ENCODE measurements at places on chromosomes 7 and 10. TPM values are rescaled to one million over a fixed set of nuclear protein-coding genes. Genes with fewer than 3 reads are reported as not detected.

MYO1G gene
- total RNA-seq: 44.4 TPM

RBM20 gene
- total RNA-seq: 0.93 TPM

CH25H gene
- not detected for total RNA-seq

PNLIPRP1 gene
- not detected for total RNA-seq

OR13A1 gene
- total RNA-seq: not detected

PIK3AP1 gene
- 5.2 TPM for total RNA-seq

ACHE gene
- 0.19 TPM for total RNA-seq

UNCX gene
- total RNA-seq: not detected

ICA1 gene
- 0.96 TPM for total RNA-seq

- DNase-seq: no peak
- H3K4me3 ChIP-seq: no peak overlapping the region
- peaks cover 55% of the 10 kb centered on the region for H3K4me1 ChIP-seq
These were observed 142.9 kb upstream of the ITGB1 start for GRCh38 chr10:33100781-33101391.

GRCh38 chr7:7408001-7408770 lies 127.5 kb downstream of the COL28A1 start:
- DNase-seq: no peak
- H3K27me3 ChIP-seq: peaks cover 13% of the 10 kb centered on the region
- peaks cover 10% of the 10 kb centered on the region for H3K4me1 ChIP-seq
- H3K36me3 ChIP-seq: no peaks in the 10 kb centered on the region
- no peak overlapping the region for H3K27ac ChIP-seq

GRCh38 chr10:97332591-97333350 lies 1.8 kb downstream of the FRAT2 start:
- H3K36me3 ChIP-seq: no peaks in the 10 kb centered on the region
- H3K27me3 ChIP-seq: no peaks in the 10 kb centered on the region
- peak overlapping the region; percentile 87 for H3K4me3 ChIP-seq
- H3K27ac ChIP-seq: peak overlapping the region; percentile 97

DNA sequence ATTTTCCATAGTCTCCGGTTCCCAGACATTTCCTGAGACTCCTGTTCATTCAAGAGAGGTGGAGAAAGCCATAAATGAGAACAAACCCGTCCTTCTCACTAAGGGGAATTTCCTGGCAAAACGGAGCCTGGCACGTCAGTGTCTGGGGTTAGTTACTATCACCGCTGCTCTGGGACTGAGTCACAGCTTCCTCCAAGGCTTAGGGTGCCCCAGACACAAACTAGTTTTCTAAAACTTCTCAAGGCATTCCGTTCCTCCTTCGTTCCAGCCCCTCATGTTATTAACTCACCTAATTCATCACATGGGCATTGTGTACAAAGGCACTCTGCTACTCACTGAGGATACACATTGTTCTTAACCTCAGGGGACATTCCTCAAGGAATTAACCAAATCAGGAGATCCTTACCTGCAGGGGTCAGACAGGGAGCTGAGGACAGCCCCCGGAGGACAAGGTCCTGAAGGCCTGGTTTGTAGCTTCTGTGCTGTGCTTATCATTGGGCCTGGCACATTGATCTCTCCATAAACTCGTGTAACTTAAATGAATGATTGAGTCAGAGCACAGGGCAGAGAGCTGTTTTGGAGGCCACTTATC lies 103.0 kb upstream of the KLF6 start:
- H3K27me3 ChIP-seq: peaks cover 1% of the 10 kb centered on the region
- H3K4me1 ChIP-seq: peaks cover 29% of the 10 kb centered on the region
- DNase-seq: no peak
- peak overlapping the region; percentile 60 for H3K4me3 ChIP-seq
- H3K27ac ChIP-seq: no peak overlapping the region

DNA sequence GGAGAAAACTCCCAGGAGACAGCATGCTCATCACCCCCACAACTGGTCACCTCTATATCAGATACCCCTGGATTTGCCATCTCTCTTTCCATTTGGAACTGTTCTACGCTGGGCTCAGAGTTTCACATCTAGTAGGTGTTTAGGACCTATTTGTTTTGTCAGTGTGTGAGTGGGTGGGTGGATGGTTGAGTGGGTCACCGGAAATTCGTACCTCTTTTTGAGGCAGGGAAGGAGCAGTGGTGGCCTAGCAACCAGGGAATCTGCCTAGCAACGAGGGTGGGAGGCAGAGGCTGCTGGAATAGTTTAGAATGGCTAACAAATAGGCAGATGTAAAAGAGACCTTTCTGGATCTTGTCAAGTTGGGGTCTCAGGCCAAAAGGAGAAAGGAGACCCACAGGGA lies 23.2 kb upstream of the SLF2 start:
- H3K4me1 ChIP-seq: no peaks in the 10 kb centered on the region
- no peak for DNase-seq
- H3K27me3 ChIP-seq: peaks cover 33% of the 10 kb centered on the region
- no peak overlapping the region for H3K27ac ChIP-seq
- H3K36me3 ChIP-seq: no peaks in the 10 kb centered on the region
- no peak overlapping the region for H3K4me3 ChIP-seq

DNA sequence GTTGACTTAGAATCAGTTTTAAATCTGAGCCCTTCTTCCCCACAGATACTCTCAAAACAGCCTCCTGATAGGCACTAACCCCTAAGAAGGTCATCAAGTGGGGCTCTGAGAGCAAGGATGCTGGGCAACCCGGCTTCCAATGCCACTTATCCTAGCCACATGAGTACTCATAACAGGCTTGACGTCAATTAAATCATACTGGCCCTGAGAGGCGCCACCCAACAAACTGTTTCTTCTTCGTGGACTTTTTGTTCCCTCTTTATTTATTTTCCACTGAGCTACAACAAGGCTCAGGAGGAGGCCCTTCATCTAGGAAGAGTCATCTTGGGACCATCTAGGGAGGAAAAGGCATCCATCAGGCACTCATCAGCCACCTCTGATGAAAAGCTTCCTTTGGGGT lies 255.9 kb downstream of the KCNMA1 start:
- no peaks in the 10 kb centered on the region for H3K27me3 ChIP-seq
- no peak overlapping the region for H3K27ac ChIP-seq
- H3K4me1 ChIP-seq: peaks cover 31% of the 10 kb centered on the region
- no peak overlapping the region for H3K4me3 ChIP-seq
- no peaks in the 10 kb centered on the region for H3K36me3 ChIP-seq

- no peak for DNase-seq
- H3K4me3 ChIP-seq: no peak overlapping the region
- no peak overlapping the region for H3K27ac ChIP-seq
- peaks cover 8% of the 10 kb centered on the region for H3K36me3 ChIP-seq
- H3K27me3 ChIP-seq: peaks cover 17% of the 10 kb centered on the region
- no peaks in the 10 kb centered on the region for H3K4me1 ChIP-seq
These were observed 20.5 kb upstream of the VWDE start for GRCh38 chr7:12423997-12424745.

DNA sequence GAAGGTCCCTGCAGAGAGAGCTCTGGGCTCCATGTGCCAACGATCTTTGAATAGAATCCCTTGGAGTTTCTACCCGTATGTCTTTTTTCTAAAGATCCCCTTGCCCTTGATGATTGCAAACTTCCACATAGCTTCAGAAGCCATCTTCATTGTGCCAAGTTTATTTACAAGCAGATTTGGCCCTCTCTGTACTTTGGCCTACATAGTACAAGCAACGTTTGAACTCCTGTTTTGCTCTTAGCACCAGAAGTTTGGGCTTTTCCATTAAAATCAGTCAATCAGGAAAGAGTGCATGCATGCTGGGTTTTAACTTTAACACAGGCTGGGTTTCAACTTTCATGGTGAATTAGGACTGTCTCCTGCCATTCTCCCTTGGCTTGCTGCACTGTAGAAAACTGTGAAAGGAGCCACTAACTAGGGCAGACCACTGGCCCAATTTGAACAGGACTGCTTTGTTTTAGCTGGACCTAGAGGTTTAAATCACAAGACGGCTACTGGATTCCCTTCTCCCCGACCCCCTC lies 557.6 kb upstream of the GALNT17 start:
- H3K4me3 ChIP-seq: no peak overlapping the region
- DNase-seq: no peak
- no peaks in the 10 kb centered on the region for H3K27me3 ChIP-seq
- H3K36me3 ChIP-seq: no peaks in the 10 kb centered on the region
- no peaks in the 10 kb centered on the region for H3K4me1 ChIP-seq

DNA sequence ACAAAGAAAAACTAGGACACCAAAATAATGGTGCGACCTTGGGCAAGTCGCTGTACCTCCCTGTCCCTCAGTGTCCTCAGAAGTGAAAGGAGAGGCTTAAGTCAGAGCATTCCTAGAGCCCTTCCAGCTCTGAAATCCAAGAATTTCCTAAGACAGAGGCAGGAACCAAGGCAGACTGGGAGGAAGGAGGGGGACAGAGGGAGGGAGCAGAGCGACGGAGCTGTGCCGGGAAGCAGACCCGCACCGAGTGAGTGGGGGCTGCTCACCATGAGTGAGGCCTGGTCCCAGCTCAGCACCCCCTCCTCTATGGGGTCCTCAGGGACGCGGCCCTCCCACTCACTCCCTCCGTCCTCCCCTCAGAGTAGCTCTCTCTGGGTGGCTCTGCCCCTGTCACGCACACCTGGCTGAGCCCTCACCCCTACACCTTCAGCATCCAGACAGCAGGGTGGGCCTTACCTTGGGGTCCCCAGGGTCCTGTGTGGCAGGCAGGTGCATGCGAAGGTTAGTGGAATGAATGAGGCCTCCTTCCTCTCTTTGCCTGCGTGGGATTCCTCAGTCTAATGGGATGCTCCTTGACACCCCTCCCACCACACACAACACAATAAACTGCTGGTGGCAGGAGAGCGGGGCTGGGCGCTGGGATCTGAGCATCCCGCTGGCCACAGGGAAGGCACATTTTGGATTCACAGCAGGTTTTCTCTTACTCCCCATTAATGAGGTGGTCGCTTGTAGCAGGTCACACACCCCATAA lies 4.6 kb upstream of the SMARCD3 start:
- H3K4me3 ChIP-seq: peak overlapping the region; percentile 72
- DNase-seq: no peak
- H3K36me3 ChIP-seq: no peaks in the 10 kb centered on the region
- no peak overlapping the region for H3K27ac ChIP-seq
- peaks cover 26% of the 10 kb centered on the region for H3K27me3 ChIP-seq

DNA sequence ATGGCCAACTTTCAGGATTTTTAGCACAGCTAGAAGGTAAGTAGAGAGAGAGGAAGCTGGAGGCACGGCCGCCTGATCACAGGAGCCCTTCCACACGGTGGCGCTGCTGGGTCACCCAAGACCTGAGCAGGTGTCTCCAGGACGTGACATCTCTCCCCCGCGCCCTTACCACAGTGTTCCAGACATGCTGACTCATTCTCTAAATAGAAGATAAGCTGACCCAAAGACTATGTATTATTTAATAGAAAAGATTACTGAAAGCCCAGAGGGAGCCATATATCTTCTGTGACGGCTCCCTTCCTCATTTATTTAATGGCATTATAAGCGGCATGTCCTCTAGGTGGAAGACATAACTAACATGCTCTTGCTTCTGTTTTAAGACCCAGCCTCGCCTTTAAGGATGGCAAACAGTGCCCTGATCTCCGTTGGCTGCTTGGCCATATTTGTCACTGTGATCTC lies 26.0 kb upstream of the MALSU1 start:
- peak; percentile 83 for DNase-seq
- H3K4me3 ChIP-seq: peak overlapping the region; percentile 62
- H3K36me3 ChIP-seq: no peaks in the 10 kb centered on the region
- peaks cover 5% of the 10 kb centered on the region for H3K27me3 ChIP-seq
- no peak overlapping the region for H3K27ac ChIP-seq

GRCh38 chr10:50653142-50653541 lies 29.4 kb upstream of the SGMS1 start:
- H3K4me1 ChIP-seq: peaks cover 39% of the 10 kb centered on the region
- peak overlapping the region; percentile 42 for H3K27ac ChIP-seq
- H3K4me3 ChIP-seq: no peak overlapping the region
- no peaks in the 10 kb centered on the region for H3K27me3 ChIP-seq
- no peak for DNase-seq
- no peaks in the 10 kb centered on the region for H3K36me3 ChIP-seq

GRCh38 chr10:86757113-86757972 lies 924 bp downstream of the BMPR1A start:
- no peaks in the 10 kb centered on the region for H3K36me3 ChIP-seq
- peaks cover 35% of the 10 kb centered on the region for H3K27me3 ChIP-seq
- H3K4me1 ChIP-seq: peaks cover 14% of the 10 kb centered on the region

- DNase-seq: no peak
- H3K27ac ChIP-seq: no peak overlapping the region
- no peaks in the 10 kb centered on the region for H3K4me1 ChIP-seq
- H3K27me3 ChIP-seq: no peaks in the 10 kb centered on the region
- H3K36me3 ChIP-seq: no peaks in the 10 kb centered on the region
- H3K4me3 ChIP-seq: no peak overlapping the region
These were observed 82.9 kb downstream of the VIPR2 start for GRCh38 chr7:159061674-159062212.

DNA sequence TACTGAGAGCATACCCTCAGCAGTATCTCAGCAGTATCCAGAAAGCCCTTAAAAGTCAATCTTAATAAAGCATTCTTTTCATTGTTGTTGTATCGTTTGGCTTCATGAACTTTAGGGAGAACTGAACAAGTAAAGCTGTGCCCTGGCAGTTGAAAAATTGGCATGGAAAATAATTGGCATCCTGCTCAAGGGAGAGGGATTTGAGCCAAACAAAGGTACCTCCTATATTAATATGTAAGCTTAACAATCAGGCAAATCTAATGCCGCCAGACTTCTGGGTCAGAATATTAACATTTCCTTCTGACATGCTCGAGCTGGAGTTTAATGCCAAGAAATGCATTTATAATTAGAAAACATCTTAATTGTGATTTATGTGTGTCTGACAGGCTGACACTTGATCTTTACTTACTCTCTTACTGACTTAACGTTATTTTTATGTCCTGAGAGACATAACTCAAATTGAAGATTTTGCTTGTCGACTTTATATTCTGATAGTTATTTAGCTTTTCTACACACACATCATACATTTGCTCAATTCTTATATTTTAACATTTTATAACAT lies 42.1 kb upstream of the PCDH15 start:
- no peak overlapping the region for H3K27ac ChIP-seq
- H3K27me3 ChIP-seq: no peaks in the 10 kb centered on the region
- no peak for DNase-seq
- H3K36me3 ChIP-seq: no peaks in the 10 kb centered on the region

- no peak overlapping the region for H3K4me3 ChIP-seq
- DNase-seq: no peak
- no peaks in the 10 kb centered on the region for H3K4me1 ChIP-seq
These were observed 82.0 kb downstream of the FGFR2 start for GRCh38 chr10:121516093-121516865.

- no peak overlapping the region for H3K4me3 ChIP-seq
- H3K27me3 ChIP-seq: no peaks in the 10 kb centered on the region
- peaks cover 31% of the 10 kb centered on the region for H3K36me3 ChIP-seq
- no peak overlapping the region for H3K27ac ChIP-seq
- DNase-seq: no peak
These were observed 7.2 kb downstream of the ALKBH4 start for GRCh38 chr7:102457352-102457924.

DNA sequence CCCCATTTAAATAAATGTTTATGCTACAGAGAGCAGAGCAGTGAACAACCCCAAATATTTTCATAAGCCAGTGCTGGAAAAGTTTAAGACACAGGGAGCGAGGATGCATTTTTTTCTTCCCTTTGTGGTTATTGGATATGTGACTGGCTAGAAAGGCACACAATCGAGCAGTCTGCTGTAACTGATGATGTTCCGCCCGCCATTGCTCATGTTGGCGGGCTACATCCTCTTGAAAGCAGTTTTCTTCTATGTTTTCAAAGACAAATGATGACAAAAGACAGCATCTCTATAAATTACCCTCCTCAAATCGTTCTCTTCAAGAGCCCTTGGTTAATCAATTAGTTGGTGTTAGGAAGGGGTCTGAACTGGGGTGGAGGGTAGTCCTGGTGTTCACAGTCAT lies 269.8 kb downstream of the SKAP2 start:
- no peak overlapping the region for H3K27ac ChIP-seq
- DNase-seq: no peak
- no peaks in the 10 kb centered on the region for H3K4me1 ChIP-seq

Data from naive thymus-derived CD8-positive, alpha-beta T cell (primary cell).